ENCODE measurements at places on chromosomes 1 and 21.

DNA sequence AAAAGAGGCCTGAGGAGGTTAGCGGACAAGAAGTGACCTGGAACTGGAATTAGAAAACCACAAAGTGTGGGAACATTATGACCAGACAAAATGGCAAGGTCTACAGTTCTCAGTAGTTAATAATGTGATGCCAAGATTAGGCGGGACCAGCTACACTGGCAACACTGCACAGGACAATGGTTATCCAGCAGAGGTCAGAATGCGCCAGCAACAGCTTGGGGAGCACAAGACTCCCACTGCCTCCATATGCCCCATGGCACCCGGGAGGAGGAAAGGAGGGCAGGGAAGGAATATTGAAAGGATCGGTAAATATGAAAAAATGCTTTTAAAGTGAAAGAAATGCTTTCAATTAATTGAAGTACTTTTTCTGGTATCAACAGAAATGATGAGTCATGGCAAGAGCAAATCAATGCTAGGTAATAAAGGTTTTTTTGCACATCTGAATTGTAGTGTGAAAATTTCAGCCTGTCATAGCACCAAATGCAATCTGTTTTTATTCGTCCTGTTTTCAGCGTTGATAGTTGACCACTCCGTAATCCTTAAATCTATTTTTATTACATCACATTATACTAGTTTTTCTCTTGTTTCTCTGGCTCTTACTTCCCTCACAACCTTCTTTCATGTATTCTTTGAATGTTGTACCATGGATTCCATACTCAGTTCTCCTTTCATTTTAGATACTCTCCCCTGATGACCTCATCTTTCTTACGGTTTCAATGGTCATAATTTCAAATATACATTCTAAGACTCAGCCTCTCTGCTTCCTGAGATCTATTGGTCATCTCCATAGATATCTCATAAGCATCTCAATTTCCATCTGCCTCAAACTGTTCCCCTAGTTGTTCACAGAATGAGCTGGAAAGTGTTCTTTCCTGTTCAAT, 30.7 kb downstream of the VCAM1 start:
- DNase-seq, result no peak

GRCh38 chr1:58854576-58854975, 70.7 kb upstream of the JUN start:
- DNase-seq, result no peak

DNA sequence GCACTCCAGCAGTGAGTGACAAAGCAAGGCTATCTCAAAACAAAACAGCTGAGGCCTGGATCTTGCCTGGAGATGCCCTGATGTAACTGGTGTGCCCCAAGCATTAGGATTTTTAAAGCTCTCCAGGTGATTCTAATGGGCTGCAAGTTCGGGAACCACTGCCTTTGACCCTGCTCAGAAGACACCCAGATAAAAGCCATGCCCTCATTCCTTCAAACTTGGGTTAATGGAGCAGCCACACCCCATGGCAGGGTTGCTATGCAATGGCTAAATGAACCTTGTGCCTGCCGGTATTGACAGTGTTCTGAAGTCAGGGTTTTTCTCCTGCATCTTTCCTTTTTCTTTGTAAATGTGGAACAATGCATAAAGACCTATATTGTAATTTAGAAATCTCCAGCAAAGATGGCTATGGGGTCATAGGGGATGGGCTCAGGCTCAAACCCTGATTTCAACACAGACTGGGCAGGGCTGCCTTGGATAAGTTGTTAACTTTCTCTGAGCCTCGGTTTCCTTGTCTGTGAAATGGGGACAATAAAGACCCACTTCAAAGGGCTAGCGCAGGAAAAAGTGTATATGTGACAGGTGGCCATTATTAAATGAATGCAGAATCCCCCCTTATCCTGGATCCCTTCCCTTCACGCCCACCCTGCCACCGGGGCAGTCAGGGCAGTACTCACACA, 453 bp downstream of the TFF3 start:
- DNase-seq, result no peak

DNA sequence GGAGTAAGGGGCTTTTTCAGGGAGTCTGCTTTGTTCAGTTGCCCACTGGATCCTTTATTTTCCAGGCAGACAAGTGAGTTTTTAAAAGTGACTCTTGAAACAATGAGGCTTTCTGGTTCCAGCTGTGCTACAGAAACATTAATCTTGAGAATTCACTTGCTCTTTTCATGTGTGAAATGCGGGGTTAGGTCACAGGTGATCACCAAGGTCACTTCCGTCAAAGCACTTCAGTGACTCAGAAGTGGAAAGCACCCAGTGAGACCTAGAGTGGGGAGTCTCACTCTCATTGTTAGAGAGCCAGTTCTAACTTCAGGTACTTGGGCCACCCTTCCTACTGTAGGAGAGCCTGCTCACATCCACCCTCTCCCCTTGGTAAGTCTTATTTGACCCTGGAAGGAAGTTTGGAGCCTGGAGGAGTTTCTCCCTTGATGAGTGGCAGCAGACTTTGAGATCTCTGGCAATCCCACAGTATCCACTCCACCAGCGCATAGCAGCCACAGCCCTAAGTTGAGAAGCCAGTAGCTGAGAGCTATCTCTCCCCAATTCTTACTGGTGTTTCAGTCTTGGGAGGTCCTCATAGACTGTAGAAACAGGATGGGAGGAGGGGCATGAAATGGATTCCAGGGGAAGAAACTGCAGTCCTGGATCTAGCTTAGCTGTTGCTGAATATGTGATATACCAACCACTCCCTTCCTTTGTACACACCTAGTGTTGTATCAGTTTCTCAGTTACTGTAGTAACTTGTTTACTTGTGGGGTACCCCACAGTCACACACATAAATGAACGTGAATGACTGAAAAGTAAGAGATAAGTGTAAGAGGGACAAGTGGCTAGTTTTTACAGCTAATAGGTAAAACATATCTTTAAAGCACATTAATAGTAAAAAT, 3.1 kb downstream of the TACSTD2 start:
- DNase-seq, result peak; percentile 17

DNA sequence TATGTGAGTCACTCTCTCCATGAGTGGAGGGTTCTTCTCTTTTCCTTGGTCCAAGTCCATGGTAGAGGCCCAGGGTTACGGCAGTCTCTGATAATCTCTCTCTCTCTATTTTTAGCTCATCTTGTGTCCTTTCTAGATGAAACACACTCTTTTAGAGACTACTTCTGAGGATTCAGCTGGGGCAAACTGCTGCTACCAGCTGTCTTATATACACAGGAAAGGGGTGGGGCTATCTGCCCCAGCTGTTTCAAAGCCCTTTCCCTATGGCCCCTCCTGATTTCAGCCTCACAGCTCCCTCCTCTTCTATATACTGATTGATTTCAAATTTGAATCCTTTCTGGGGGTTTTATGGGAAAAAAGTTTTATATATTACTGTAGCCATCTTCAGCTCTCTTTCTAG, 324.8 kb downstream of the RWDD3 start:
- DNase-seq, result no peak

DNA sequence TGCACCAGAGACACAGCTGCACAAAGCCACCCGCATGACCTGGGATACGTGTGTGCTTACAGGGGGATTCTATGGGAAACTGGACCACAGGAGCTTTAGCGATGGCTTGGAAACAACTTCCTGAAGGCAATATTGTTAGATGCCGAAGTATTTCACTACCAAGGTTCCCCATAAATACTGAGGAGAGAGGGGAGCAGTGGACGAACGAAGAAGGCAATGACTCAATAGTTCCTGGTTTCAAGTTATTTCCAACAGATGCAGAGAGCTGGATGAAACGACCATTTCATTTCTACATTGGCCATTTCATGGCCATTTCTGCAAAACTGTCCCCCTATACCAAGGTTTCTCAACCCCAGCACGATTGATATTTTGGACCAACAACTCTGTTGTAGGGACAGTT, 61.3 kb downstream of the CD34 start:
- no peak for DNase-seq

- no peak for DNase-seq
Measured at GRCh38 chr1:22629886-22630285, 6.5 kb upstream of the C1QA start.

- DNase-seq, result peak; percentile 74
Measured at GRCh38 chr1:206461602-206462455, 8.4 kb upstream of the IKBKE start.

DNA sequence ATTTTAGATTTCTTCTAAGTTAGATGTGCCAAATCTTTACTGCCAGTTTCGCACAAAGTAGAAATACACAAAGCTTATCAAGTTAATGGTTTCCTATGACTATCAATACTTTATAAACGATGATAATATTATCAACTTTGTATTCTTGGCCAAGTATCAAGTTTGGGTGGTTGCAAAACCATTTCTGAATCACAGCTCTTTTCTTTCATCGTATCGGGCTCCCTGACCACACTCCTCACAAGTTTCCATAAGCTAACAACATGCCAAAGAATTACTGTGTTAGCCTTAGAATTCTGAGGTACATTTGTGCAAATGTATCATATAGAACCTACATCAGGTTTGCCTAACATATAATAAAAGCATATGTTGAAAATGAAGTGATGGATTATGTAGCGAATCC, 311.0 kb downstream of the KCTD3 start:
- no peak for DNase-seq

- no peak for DNase-seq
Measured at GRCh38 chr21:20592463-20592862, 405.7 kb upstream of the NCAM2 start.

- peak; percentile 63 for DNase-seq
Measured at GRCh38 chr21:42463861-42464515, 32.0 kb downstream of the RSPH1 start.

DNA sequence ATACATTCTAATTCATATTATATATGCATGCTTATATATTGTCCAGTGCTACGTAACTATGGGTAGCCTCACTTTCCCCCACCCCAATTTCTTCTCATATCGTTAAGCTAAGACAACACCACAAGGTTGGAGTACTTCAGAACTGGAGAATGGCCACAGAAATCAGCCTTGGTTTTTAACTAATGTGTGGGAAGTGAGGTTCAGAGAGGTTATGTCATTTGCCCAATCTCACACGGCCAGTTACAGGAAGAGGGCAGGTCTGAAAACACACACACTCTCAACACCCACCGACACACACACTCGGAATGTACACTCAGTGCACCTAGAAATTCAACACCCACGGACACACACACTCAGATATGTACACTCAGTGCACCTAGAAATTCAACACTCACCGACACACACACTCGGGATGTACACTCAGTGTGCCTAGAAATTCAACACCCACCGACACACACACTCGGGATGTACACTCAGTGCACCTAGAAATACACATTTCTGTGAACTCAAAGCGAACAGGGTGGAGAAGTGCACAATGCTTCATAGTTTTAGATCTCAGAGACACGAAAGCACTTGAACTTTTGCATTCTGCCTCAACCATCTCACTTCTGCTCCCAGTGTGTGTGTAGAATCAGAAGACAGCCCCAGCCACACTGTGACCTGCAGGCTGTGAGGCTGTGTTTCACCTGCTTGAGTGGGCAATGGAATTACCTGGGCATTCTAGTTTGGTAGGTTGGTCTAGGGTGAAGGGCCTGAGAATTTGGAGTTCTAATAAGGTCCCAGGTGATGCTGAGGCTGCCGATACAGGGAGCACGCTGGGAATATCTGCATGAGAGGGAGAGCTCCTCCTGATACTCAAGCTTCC, 170.4 kb downstream of the CLIC6 start:
- no peak for DNase-seq

- peak; percentile 43 for DNase-seq
Measured at GRCh38 chr21:42218836-42219605, at the start of gene ABCG1. Gene ABCG1 (plus strand): TSS chr21:42219140. CDS start chr21:42219263, 123 bp downstream.

GRCh38 chr1:3233031-3233430, 164.0 kb downstream of the PRDM16 start:
- no peak for DNase-seq

DNA sequence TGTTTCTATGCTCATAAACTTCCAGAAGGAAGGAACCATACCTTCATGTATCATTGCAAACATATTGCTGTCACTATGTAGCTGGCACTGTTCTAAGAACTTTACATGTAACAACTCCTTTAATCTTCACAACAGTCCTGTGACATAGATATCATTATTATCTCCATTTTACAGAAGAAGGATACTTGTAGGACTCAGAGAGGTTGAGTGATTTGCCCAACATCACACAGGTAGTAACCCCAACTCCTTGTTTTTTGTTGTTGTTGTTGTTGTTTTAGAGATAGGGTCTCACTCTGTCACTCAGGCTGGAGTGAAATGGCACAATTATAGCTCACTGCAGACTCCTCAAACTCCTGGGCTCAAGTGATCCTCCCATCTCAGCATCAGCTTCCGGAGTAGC, 7.6 kb upstream of the TRIT1 start:
- DNase-seq, result no peak

DNA sequence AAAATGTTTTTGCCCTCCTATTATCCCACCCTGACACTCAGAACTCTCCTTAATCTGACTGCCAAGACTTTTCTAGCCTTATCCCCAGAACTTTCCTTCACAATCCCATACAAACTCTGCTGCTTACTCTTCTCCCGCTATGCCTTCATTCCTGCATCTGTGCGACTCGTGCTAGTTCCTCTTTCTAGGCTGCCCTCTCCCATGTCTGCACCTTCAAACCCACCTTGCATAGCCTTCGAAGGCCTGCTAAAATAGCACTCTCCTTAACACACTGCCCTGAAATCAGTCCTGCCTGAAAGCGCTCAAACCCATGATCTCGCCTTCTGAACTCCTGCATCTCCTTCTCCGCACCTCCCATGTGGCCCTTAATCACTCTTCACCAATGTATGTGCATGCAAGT, 2.5 kb upstream of the NCF2 start:
- DNase-seq, result no peak

DNA sequence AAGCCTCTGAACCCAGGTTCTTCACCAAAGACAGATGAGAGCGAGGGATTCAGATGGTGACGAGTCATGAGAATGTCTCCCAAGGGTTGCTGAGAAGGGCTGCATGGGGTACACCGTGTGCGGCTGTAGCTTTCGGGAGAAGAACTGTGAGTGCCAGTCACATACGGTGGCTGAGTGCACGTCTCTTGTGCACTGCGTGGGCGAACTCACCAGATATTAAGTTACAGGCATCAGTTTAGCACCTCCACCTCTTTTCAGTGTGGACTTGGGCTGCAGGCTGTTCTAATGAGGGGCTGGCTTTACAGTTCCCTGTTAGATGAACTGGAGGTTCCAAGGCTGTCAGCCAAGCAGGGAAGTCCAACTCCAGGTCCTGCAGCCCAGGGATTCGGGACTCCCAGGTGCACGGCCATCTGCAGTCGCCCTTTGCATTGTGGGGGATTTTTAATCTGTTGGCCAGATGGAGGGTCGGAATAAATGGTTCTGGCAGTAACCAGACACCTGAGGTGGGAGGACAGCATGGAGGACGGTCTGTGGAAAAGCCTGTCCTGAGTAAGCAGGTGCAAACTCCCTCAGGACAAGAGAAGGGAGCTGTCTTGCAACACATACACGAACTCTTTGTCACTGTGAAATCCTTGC, 26.5 kb upstream of the AVPR1B start:
- no peak for DNase-seq

- no peak for DNase-seq
Measured at GRCh38 chr1:157968508-157968907, 24.9 kb upstream of the KIRREL1 start.

Data from CD4-positive, alpha-beta T cell treated with Interleukin-6 at 100 ng/mL for 8 hours (primary cell).